ENCODE measurements at places on chromosomes 2 and 18.

- no peak for DNase-seq
Measured at GRCh38 chr18:79866889-79867574, 69.3 kb downstream of the KCNG2 start.

DNA sequence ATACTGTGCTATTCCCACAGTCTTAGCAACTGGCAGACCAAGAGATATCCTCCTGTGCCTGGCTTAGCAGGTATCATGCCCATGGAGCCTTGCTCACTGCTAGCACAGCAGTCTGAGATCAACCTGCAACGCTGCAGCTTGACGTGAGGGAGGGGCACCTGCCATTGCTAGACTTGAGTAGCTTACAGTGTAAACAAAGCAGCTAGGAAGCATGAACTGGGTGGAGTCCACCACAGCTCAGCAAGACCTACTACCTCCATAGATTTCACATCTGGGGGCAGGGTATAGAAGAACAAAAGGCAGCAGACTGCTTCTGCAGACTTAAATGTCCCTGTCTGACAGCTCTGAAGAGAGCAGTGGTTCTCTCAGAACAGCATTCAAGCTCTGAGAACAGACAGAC, 74.8 kb downstream of the AKAIN1 start:
- DNase-seq, result no peak

GRCh38 chr2:8462280-8462679, 219.6 kb upstream of the ID2 start:
- no peak for DNase-seq

DNA sequence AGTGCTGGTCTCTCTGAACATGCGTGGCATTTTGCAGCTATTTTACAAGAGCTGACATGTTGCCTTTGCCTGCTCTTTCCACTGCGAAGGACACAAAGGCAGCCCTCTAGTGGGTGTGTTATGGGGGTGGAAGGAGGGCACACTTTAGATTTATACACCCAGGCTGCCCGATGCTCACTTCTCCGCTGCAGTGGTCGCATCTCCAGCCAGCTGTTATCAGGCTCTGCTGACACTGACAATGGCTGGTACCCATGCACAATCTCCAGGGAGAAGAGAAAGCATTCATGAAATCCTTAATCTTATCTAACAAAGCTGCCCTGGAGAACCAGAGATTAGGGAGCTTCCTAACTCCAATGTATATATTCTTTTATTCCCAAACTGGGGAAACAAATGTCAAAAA, 113.5 kb downstream of the EPHA4 start:
- DNase-seq, result no peak

DNA sequence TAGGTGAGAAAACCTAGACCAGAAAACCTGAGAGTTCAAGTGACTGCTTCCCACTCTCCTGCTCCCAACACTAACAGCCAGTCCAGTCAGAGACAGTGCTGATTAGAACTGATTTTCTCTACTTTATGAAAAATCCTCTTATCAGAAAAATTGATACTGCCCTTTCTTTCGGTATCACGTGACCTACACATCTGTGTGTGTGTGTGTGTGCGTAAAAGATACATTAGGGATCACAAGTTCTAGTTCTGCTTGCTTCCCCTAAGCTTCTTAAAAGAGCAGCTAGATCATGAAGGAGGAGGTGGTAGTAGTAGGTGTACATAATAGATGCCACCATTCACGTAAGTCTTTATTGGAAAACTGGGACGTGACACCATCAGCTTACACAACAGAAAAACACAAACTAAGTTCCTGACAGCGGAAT, 1.5 kb downstream of the ARL5A start:
- DNase-seq, result no peak

DNA sequence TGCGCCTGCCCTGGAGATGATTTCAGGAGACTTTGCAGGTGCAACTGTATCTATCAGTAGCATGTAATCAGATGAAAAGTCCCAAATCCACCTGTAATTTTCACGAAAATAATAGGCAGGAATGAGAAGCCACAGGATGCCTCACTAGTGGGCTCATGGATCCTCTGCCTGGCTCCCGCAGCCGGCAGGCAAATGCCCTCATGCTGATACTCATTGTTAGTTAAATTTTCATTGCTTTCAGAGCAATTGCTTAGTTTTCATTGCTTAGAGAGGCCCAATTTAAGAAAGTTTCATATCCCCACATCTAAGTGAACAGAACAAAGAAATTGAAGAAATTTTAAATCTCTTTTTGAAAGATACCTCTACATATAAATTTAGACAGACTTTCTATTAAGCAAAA, 57.6 kb upstream of the CTDP1 start:
- no peak for DNase-seq

DNA sequence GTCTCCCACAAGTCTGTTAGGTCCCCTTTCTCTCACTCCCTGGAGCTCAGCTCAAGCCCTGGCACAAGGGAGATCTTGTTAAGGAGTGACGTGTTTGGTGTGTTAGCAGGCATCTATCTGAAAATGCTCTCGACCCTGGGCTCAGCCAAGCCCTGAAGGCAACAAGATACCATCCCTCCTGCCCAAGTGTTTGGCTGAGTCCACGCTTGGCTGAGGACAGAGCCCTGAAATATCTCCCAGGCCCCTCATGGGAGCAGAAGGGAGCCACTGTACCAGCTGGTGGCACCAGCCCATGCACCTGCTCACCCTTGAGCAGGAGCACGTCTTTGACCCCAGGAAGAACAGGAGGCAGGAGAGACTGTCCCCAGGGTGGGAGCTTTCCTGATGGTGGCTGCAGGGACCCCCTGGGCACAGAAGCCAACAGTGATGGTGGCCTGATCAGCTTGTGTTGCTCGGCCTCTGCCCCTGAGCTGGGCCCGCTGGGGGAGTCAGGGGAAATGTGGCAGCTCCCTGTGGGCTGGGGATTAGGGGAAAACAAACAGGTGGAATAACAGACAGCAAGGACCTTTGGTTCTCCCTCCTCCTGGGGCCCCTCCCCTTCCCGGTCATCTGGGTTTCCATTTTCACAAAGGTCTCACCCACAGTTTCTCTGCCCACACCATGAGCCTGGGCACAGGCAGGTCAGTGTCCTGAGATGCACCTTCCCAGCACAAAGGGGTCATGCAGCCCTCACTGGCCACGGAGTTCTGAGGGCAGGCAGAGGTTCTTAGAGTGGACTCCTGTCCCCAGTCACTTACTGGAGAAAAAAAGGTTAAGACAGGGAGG, 91.6 kb downstream of the RHOB start:
- DNase-seq, result no peak

GRCh38 chr2:65549257-65549627, 116.8 kb upstream of the SPRED2 start:
- no peak for DNase-seq

GRCh38 chr2:71671203-71671854, 218.0 kb downstream of the DYSF start:
- no peak for DNase-seq

DNA sequence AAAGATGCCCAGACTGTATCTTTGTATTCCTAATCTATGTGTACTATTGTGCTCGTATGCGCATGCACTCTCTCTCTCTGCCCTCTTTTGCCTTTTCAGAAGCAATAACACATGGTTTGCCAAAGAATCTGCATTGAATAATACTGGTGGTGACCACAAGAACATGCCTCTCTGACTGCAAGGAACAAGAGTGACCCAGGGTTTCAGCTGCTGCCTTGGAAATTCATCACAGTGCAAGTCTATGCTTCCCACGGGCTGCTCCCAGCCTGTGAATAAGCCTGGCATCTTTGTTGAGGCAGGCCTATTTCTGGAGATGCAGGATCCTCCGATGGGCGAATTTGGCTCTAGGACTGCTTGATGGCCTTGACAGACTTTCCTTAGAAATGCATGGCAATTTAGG, 689.4 kb upstream of the FANCL start:
- no peak for DNase-seq

DNA sequence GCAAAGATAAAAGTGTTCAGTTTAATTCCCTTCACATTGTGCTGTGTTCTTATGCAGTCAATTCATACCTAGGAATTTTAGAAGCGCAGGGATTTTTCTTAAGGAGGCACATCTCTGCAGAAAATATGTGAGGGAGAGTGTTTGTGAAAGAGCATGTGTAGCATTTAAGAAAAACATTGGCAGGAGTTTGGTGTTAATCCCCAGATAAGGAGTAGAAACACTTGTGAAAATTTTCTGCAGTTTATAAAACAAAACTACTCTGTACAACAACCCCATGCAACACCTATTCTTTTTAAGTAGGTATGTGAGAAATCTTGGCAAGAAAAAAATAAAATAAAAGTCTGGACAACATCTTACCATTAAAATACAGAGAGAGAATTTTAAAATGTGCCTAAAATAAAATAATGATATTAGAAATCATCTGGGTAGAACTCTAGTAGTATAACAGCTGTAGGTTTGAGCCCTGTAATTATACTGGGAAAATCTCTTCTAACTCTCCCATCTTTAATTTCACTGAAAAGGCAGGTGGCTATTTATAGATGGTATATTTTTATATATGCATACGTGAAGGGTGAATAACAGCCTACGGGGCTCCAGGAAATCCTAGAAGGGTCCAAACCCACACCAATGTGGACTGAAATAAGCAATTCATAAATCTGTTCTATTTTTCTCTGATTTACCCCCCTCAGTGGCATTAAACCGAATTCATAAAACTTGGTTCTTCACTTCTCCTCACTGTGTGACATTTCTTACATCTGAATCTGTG, 6.6 kb downstream of the FZD7 start:
- no peak for DNase-seq

DNA sequence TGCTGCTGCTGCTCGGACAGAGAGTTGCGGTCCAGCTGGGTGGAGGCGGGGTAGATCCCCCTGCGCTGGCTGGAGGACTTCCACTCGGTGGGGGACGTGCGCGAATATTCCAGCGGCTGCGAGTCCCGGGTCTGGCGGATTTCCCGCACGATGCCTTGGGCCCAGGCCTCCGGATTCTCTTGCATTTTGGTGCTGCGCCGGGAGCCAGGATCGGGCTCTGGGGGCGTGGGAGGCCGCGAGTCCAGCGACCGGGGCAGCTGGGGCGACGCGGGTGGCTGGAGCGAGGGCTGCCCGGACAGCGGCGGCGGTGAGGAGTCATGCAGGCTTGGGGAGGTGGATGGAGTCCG, 4.8 kb downstream of the NT5C1B start:
- no peak for DNase-seq

DNA sequence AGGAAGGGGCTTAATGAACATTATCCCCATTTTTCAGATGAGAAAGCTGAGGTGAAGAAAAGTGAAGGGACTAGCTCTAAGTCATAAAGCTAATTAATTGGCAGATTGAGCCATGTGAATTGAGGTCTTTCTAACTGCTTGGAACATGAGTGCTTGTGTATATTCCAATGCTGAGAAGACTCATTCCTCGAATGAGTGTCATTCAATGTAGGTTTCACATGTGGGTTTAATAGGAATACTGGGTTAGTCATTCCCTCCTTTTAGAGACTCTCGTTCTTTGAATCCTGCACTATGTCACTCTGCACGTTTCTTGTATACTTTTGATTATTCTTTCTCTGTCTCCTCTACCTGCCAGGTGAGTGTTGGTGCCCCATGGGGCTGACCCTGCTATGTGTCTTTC, 218.2 kb downstream of the HRH4 start:
- DNase-seq, result no peak

GRCh38 chr18:61149786-61150185, 183.4 kb upstream of the CDH20 start:
- no peak for DNase-seq

Measured in thoracic aorta (tissue), 2 donors.